CD4-positive, alpha-beta T cell treated with Interleukin-10 for 1 hour (primary cell): ENCODE measurements at places on chromosomes 5 and 9.
A peak's percentile ranks its signal among the peaks of the same experiment; 100 is the strongest.

DNA sequence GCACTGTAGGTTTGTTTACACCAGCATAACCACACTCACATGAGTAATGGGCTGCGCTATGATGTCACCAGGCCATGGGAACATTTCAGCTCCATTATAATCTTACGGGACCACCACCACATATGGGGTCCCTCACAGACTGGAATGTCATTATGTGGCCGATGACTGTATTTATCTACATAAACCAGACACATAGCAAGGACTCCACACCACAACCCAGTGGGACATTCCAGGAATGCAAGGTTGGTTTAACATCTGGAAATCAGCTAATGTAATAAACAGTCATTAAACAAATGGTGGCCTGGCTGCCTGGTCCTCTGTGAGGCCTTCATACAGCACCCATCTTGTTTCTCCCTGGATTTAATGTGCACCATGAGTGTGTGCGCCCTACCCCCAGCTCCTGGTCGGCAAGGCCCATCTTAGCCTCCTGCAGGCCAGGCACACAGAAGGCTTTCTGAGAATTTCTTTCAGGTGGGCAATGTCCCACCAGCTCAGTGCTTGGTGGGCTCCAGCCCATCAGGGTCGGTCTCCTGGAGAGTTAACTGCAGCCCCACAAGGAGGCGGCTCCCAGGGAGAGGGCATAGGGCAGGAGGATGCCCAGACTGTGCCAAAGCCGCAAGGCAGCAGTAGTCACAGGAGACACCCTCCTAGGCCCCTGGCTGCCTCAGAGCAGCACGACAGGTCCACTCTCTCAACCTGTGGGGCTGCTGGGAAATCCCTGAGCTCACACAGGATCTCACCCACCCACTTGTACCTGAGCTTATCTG is 35.9 kb upstream of the SARDH start:
- DNase-seq = no peak

DNA sequence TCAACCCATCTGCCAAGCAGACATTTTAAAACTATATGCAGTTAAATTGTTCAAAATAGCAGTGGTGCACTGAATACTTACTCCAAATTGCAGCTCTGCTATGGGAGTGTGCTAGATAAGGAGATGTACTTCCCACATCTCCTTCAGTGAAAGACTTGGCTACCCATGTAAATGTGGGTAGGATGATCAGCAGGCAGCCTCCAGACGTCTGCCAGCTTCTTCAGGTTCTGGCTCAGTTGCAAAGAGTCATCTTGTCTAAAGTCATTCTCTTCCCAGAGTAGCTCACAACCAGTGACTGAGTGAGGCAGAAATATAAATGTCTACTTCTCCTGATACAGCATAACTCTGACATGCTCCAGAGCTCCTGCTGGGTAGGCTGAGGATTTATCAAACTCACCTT is 1050.0 kb upstream of the CDH10 start:
- no peak for DNase-seq

- DNase-seq = no peak
Observed at GRCh38 chr9:98563212-98563907, 145.4 kb downstream of the GABBR2 start.

GRCh38 chr9:116279230-116279629 is 125.6 kb downstream of the PAPPA start:
- DNase-seq = no peak

DNA sequence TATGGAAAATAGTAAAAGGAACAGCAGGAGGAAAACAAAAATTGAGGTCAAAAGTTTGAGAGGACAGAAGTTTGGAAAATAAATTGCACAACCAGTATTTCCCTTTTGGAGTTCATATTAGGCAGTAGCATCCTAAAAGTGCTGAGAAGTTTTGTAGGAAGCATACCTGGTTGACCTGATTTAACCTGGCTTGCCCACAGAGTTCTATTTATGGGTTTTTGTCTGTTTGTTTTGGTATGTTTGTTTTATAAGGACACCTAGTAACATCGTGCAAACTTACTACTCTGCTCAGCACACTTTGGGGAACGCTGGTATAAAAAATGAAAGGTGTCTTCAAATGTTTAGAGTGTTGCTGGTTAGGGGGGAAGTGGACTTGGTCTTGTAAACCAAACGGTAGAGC is 15.1 kb downstream of the ADRB2 start:
- DNase-seq = no peak

DNA sequence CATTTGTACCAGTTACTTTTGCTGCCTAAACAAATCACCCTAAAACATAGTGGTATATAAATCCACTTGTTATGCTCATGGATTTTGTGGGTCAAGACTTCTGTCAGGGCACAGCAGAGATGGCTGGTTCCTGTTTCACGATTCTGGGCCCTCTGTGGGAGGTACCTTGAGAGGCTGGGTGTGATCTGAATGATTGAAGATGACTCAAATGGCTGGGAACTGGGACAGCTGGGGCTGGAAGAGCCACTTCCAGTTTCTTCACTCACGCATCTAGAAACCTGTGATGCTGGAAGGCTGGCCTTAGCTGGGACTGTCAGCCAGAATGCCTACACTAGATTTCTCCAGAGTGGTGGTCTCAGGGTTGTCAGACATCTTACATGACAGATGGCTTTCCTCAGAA is 88.1 kb downstream of the KIF4B start:
- DNase-seq = no peak

DNA sequence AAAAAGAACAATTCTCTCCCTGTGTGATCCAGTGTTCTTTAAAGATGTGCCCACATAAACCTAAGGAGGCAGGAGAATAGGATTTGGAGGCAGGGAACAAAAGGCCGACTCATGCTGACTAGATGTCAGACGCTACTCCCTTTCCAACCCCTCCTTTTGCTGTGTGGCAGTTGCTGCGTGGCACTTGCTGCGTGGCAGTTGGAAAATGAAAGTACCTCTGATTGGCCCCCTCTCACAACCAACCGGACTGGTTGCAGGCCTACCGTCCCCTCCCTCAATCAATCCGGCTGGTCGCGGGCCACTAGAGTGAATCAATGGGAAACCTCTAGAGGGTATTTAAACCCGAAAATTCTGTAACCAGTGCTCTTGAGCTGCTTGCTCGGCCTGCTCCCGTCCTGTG is 551.0 kb downstream of the KIF4B start:
- DNase-seq = no peak

DNA sequence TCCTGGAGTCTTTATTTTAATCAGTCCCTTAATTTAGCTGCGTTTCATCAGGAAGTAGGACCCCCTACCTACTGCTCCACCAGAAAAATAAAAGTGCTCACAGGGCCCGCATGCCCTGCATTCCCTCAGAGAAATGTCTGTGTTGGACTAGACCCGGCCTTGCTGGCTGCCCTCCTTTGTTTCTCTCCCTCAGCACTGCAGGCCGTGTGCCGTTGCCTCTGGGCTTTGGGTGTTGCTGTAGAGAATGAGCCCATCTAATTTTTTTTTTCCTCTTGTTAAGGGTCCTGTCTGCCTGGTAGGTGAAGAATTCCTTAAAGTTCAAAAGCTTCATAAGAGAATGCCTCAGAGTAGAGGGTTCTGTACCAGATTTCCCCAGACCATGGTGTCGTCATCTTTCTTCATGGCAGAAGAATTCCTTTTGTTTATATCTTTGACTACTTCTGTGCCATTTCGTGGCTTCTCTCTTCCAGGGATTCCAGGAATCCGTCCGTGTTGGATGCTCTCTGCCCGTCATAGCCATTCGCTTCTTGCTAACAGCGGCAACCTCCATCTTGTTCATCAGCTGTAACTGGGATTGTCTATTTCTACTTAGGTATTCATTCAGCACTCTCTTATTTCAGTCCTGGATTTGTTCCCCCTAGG is 49.8 kb upstream of the ANGPTL2 start:
- no peak for DNase-seq

GRCh38 chr5:62431735-62432620 is 19.4 kb downstream of the IPO11 start:
- no peak for DNase-seq

GRCh38 chr9:20623021-20623747 is 885 bp upstream of the MLLT3 start:
- DNase-seq = peak; percentile 74

DNA sequence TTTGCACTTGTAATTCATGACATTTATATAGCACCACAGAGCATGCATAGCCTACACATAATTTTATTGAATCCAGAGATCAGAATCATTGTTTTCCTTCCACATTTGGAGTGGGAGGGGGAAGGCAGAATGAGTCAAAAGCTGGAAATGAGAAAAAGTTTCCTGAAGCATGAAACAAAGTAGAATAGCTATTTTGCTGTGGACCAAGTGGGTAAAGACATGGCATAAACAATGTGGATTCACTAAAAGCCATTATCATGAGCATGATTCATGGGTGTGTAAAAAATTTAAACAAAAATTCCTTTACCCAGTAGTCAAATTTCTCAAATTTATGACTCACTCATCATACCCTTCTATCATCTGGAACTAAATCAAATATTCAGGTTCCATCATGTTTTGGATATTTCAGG is 97.9 kb downstream of the YIPF5 start:
- no peak for DNase-seq

DNA sequence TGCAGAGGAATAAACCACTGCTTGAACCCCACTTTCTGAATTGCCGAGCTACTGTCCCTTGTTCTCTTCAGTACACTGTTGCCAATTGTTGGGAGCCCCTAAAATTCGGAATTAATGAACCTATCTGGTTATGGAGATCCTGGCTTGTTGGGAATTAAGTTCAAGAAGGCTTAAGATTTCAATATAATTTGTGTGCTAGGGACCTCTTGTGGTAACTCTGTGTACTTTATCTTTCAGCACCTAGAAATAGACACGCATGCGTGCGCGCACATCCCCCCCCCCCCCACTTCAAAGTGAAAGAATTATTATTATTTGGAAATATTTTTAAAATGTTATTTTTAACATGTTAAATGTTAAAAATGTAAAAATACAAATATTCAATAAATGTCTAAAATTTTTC is 53.3 kb upstream of the FAM169A start:
- peak; percentile 49 for DNase-seq

DNA sequence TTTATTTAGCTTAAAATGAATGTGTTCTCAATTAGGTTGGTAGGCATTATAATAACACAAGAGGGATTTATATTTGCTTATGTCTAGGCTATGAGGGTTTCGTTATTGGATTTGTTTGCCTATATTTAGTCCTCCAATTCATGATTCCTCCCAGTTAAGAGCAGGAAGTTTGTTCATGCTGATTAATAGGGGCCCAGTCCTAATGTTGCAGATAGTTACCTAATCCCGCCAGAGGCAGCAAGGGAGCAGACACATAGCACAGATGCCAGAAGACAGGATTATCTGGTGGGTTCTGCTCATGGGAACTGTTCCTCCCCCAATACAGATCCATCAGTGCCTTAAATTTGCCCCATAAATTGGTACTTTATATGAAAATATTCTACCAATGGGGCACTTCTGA is 100.8 kb upstream of the TLE4 start:
- no peak for DNase-seq

- no peak for DNase-seq
Observed at GRCh38 chr5:118293378-118293777, 695.0 kb downstream of the DTWD2 start.
